ENCODE measurements at places on chromosomes 5 and 9.

- no peak for DNase-seq
Measured at GRCh38 chr9:120043448-120043847, 536.5 kb downstream of the CDK5RAP2 start.

GRCh38 chr5:141761-142160 lies 49.5 kb upstream of the LRRC14B start:
- no peak for DNase-seq

- no peak for DNase-seq
Measured at GRCh38 chr9:94014066-94014654, 59.0 kb upstream of the BARX1 start.

DNA sequence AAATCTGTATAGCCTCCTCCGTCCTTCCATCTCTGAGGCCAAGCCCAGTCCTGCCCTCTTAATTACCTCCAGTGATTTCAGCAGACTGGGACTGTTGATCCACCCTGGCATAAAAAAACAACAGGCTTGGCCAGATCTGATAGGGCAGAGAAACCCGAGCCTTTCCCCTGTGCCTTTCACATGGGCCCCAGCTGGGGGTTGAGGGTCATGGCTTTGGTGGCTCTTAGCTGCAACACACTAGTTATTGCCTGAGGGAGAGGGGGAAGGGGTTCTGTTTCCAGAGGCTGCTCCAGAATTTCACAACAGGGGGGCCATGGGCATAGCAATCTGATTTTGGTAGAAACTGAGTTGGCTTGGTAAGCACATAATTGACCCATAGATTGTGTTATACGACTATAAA lies 21.2 kb upstream of the PANK3 start:
- DNase-seq: no peak

- DNase-seq: no peak
Measured at GRCh38 chr5:157484768-157485167, 24.8 kb downstream of the NIPAL4 start.

- DNase-seq: no peak
Measured at GRCh38 chr5:126139086-126139485, 284.1 kb upstream of the GRAMD2B start.

GRCh38 chr9:24899463-24899862 lies 353.8 kb upstream of the IZUMO3 start:
- no peak for DNase-seq

- no peak for DNase-seq
Measured at GRCh38 chr5:127840198-127840524, 137.0 kb downstream of the CCDC192 start.

GRCh38 chr9:108645520-108645919 lies 210.3 kb downstream of the ACTL7B start:
- DNase-seq: no peak

DNA sequence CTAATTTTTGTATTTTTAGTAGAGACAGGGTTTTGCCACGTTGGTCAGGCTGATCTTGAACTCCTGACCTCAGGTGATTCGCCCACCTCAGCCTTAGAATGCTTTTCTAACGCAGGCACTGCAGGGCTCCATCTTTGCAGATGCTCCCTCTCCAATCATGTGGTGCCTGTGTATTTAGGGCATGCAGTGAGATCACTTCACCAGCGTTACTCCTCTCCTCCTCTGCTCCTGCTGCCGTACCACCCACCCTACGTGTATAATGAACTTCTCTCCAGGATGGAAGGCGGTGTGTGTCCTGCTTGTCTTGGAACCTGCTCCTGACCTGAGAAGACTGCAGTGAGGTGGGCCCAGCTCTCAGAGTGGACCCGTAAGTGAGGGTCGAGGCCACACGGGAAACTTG lies 13.6 kb upstream of the CFAP157 start:
- no peak for DNase-seq

DNA sequence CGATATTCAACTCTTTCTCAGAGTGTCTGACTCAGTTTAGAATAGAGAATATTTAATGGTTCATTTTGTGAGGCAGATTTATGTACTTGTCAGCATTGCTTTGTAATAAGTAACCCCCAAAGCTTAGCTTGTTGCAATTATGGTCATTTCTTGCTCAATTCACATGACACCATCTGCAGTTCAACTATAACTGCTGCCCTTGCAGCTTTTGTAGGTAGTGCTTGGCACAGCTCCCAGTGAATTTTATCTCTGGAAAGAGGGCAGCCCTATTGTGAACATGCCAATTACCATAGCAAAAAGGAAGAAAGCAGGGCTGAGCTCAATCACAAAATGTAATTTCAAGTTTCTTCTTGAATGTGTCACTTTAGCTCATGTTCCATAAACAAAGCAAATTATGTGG lies 1587.7 kb upstream of the ACO1 start:
- DNase-seq: no peak

DNA sequence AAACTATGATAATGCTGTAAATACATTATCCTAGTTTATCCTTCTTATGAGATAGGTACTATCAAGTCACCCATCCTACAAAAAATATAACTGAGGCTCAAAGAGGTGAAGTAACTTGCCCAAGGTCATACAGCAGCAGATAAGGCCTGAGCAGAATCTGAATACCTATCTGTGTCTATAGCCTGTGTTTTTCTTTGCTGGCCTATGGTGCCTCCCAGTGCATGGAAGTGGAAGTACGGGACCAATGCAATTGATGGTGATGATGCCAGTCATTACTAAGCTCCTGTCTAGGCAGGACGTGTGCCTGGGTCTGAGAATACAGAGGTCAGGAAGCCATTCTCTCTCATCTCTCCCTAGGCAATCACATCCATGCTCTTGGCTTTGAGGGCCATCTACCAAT lies 67.8 kb downstream of the FAT2 start:
- DNase-seq: no peak

GRCh38 chr5:114504560-114504959 lies 142.7 kb downstream of the KCNN2 start:
- no peak for DNase-seq

- DNase-seq: no peak
Measured at GRCh38 chr9:104969116-104969515, 41.2 kb upstream of the ABCA1 start.

DNA sequence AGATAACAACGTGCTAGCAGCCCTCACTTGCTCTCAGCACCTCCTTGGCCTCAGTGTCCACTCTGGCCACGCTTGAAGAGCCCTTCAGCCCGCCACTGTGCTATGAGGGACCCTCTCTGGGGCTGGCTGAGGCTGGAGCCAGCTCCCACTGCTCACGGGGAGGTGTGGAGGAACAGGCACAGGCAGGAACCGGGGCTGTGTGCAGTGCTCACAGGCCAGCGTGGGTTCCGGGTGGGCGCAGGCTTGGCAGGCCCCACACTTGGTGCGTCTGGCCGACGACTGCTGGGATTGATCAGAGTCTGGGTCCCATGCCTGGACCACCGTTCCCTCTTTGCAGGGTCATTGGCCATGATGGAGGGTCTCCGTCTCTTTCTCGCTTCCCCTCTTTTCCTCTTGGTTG lies 194.3 kb upstream of the GRAMD2B start:
- DNase-seq: no peak

DNA sequence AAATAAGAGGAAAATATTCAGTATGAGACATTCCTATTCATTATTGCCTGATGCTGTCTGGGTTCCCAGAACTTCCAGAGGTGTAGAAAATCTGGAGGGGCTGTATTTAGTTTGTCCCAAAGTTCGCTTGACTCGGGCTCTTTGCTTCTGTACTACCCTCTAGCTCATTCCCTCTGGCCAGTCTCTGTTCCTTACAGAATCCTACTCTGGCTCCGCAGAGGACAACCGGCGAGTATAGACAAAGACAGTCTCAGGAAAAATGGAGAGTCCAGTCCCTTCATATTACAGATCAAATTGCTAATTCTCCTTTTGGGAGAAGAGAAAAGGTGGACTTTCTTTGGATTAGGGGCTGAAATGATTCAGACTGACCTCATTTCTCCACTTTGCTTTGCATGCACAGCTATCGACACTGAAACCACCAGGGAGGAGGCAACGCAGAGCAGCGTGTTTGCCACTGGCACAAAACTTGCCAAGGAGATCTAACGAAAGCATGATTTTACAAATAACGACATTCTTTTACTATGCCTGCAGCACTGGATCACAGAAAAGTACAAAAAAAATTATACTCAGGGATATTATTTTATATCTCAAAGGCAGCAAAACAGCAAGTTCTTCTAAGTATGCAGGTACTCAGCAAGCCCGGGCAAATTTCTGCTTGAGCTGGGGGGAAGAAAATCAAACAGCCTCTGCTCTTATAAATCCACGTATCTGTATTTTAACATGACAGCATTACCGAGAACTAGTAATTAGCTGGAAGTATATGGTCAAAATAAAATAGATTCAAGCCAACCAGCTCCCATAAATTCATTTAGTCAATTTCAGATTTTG lies 279.7 kb downstream of the NPR3 start:
- no peak for DNase-seq

DNA sequence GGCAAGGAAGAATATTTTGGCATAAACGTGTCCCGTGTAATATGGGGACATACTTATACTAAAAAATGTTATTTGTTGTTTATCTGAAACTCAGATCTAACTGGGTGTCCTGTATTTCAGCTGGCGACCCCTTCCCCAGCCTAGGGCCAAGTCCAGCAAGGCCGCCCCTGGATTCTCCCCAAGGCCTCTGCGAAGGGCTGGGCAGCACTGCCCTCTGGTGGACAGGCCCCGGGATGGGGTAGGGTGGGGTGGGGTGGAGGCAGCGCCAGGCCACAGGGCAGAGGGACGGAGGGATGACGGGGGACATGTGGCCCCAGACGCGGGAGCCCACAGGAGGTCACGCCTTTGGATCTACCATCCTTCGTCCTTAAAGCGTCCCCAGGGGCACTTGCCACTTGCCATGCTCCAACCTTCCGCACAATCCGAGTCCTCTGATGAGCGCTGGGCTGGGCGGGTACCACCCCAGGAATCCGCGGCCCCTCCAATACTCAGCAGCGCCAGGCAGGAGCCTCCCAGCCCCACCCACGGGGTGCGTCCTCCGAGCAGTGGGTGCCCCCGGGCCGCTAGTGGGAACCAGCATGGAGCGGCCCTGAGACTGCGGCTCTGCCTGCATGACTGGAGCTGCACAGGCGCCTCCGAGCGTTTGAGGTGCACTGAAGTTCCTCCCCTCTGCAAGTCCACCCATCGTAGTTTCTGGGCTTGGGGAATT lies 7.1 kb upstream of the AGPAT2 start:
- no peak for DNase-seq

DNA sequence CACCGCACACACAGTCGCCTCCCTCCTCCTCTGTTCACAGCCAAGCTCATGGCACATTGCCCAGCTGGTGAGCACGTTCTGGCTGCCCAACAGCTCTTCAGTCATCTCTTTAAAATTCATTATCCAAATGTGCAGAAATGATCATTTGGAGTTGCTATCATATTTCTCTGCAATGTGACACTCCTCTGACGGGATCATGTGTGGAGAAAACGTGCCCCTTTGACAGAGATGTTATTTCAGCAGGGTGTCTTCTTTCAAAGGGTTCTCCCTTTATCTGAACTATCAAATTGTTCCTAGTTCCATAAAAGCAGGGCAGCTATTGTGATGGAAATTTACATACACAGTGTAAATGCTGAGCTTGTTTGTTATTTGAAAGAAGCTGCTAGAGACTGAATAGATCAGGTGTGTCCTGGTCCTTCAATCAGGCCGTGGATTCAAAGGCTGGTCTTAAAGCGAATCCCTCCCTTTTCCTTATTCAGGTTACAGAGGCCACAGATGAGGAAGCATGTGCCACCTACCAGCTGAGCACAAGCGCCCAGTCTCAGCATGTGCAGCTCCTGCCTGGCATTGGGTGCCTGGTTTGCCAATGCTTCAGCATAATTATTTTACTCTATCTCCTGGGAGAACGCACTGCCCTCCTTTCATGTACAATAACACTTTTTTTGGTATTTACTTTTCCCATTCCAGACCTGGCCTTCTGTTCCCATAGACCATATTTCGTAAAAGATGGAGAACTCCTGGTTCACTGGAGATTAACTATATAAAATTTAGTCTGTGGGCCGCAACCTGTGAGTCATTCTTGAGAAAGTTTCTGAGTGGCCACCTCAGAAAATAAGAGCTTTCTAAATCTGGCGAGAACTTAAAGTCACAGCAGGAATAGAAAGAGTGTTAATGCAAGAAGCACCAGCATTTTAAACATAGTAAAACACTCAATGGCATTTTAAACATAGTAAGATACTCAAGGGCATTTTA lies 433.7 kb downstream of the ENC1 start:
- DNase-seq: no peak

- no peak for DNase-seq
Measured at GRCh38 chr5:148437249-148437648, 53.5 kb downstream of the FBXO38 start.

GRCh38 chr5:38968665-38969064 lies 105.5 kb downstream of the RICTOR start:
- DNase-seq: no peak

DNA sequence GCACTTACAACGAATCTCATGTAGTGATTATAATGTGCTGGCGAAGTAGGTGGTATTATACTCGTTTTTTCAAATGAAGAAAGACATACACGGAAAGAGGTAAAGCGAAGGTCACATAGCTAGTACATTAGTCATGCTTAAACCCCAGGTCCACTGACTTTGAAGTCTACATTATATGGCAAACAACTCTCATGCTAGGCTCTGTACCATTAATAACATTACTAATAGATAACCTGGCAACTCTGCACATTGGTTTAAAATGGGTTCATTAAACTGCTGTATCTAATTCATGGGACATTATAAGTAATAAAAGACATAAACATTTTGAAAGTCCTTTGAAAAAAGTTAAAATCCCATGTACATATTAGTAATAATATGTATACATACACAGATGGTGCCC lies 21.2 kb downstream of the FYB1 start:
- DNase-seq: no peak

DNA sequence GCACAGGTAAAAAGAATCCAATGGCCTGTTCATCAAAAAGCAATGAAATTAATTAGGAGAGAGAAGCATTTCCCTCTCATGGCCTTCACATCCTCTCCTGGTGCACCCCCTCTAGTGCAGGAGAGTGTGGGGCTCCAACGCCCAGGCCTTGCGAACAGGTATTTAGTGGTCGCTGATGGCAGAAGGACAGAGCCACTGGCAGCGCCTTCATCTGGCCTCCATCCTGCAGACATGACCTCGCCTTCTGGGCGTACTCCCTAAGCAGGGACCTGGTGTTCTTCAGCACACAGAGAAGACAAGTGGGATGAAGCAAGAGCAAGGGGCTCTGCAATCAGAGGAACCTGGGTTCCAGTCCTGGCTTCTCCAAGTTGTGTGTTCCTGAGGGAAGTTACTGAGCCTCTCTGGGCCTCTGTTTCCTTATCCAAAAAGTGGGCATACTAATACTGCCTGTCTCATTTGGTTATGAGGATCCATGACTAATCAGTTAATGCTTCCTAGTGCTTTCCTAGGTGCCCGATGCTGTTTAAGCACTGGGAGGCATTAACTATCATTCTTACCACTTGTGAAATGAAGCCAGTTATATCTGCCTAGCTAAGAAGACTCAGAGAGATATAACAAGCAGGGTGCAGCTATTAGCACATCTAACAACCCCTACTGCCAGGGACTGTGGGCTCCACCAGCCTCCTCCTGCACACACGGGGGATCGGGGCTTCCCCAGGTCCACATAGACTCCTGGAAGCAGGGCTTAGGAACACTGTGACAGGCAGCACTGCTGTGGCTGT lies 77.3 kb downstream of the SEMA4D start:
- no peak for DNase-seq

Data from stimulated activated CD8-positive, alpha-beta memory T cell treated with anti-CD3 and anti-CD28 coated beads, Interleukin-7, amount 100 ng/mL, for 1 hour (primary cell).